MV-4-11 (cell line): ENCODE measurements at places on chromosomes 2 and 18.

- no peak for DNase-seq
Observed at GRCh38 chr18:58350526-58350925, 278.4 kb downstream of the ALPK2 start.

DNA sequence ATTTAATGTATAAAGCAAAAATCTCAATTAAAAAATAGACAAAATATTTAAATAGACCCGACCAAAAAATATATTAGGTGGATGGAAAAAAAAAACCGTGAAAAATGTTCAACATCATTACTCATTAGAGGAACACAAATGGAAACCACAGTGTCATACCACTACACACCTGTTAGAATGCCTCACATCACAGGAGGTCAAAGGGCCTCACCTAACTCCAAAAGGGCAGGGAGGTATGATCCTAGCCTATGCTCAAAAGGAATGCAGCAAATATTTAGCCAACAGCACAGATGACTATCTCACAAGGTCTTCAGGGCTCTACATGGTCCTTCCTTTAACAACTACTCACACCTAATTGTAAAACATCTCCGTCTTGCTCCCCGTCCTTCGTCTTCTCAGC lies 185.5 kb upstream of the SETBP1 start:
- no peak for DNase-seq

DNA sequence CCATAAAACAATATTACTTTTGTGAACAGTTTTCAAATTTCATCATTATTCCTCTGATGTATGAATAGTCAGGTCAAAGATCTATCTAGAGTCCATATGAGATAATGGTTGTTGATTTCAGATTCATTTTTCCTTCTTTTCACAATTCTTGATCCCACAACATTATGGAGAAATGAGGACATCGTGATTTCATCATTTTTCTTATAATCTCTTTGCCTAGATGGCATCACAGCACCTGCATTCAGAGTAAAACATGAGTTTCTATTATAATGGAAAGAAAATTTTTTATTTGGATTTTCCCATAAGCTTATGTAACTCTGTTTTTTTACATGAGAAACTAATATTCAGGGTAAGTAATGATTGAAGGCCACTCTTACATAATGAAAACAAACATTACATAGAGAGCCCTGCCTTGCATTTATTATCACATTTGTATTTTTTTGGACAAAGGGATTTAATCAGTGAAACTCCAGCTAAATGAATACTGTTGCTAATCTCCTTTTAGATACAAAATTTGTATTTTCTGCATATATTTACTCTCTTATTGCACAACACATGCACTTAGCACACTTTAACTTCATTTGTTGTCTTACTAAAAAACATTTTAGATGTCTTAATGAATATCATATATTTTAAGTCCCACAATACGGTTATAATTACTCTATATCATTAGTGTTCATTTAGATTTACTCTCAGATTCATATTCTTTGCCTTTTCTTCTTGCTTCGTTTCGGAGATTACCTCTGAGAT lies 188.4 kb upstream of the KYNU start:
- DNase-seq, result no peak

- peak; percentile 58 for DNase-seq
Observed at GRCh38 chr2:161166538-161167409, 6.5 kb downstream of the TANK start.

GRCh38 chr18:78612801-78613200 lies 366.8 kb upstream of the SALL3 start:
- DNase-seq, result no peak

- peak; percentile 75 for DNase-seq
Observed at GRCh38 chr18:58605027-58606020, 23.6 kb downstream of the ALPK2 start.

DNA sequence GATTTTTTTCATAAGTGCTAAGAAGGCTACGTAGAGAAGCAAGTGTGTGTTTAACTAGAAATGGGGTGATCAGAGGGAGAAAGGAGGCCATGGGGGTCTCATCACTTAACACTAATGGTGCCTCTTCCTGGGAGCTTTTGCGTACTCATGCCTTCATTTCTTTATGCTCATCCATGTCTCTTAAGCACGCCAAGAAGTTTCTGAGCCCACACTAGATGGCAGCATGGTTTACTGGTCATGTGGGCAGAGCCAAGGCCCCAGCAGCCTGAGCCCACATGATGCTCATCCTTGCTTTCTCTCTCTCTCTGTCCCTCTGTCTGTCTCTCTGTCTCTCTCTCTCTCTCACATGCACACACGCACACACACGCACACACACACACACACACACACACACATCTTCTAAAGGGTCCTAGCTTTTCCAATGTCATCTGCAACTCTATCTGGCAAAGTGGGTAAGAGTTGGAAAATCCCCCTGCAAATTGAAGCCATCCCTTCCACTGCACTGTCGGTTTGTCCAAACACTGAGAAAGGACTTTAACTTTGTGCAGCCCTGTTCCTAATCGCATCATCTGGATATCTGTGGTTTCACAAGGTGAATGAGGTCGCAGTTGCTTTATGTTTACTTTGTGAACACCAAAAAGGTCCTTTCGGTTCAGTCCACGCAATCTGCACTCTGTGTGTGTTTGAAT lies 137.1 kb upstream of the CCDC68 start:
- peak; percentile 54 for DNase-seq

DNA sequence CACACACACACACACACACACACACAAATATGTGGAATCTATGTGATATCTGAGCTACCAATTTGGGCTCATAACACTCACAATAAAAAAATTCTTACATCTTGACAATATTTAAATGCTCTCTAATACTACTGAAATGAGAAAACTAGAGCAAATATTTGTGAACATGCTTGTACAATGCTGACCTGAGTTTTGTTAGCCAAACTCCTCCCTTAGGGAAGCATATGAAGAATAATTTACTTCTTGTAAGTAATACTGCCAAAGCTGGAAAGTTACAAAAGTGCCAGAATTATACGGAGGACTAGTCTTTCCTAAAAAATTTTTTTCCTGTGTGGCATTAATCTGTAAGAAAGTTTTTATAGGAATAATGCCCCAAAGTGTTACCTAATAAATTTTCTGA lies 18.5 kb downstream of the MBD2 start:
- no peak for DNase-seq
